ENCODE measurements at places on chromosomes 1 and 21. TPM values are rescaled to one million over a fixed set of nuclear protein-coding genes. Genes with fewer than 3 reads are reported as not detected.
A peak's percentile ranks its signal among the peaks of the same experiment; 100 is the strongest.

- H3K4me3 ChIP-seq, result no peak overlapping the region
- no peak overlapping the region for H3K27ac ChIP-seq
- H3K4me1 ChIP-seq, result no peaks in the 10 kb centered on the region
- no peaks in the 10 kb centered on the region for H3K27me3 ChIP-seq
- no peaks in the 10 kb centered on the region for H3K36me3 ChIP-seq
These were observed 30.8 kb downstream of the TNNI3K start for GRCh38 chr1:74266001-74266400.

DNA sequence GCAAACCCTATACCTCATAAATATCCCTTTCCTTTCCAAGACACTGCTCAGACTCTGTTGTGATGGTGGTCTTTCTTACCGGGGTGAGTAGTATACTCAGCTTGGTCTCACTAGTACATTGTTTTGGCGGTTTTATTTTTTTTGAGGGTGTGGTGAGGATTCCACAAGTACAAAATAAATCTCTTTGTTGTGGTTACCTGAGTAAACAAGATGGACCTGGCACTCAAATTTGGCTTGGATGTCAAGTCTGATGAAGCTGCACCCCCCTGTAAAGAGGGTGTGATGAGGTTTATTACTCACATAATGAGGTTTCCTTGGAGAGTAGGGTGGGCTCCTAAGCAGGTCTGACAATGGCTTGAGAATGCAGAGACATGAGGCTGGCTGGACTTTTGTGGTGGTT is 68.2 kb upstream of the KCNJ6 start:
- no peaks in the 10 kb centered on the region for H3K4me1 ChIP-seq
- H3K4me3 ChIP-seq, result no peak overlapping the region
- H3K36me3 ChIP-seq, result no peaks in the 10 kb centered on the region
- DNase-seq, result no peak

- DNase-seq, result no peak
- no peak overlapping the region for H3K4me3 ChIP-seq
- H3K4me1 ChIP-seq, result no peaks in the 10 kb centered on the region
- no peaks in the 10 kb centered on the region for H3K36me3 ChIP-seq
These were observed 13.6 kb upstream of the PADI3 start for GRCh38 chr1:17235135-17235885.

- no peaks in the 10 kb centered on the region for H3K36me3 ChIP-seq
- no peaks in the 10 kb centered on the region for H3K27me3 ChIP-seq
- no peak overlapping the region for H3K27ac ChIP-seq
These were observed 408.1 kb upstream of the ADGRL2 start for GRCh38 chr1:81392526-81393226.

DNA sequence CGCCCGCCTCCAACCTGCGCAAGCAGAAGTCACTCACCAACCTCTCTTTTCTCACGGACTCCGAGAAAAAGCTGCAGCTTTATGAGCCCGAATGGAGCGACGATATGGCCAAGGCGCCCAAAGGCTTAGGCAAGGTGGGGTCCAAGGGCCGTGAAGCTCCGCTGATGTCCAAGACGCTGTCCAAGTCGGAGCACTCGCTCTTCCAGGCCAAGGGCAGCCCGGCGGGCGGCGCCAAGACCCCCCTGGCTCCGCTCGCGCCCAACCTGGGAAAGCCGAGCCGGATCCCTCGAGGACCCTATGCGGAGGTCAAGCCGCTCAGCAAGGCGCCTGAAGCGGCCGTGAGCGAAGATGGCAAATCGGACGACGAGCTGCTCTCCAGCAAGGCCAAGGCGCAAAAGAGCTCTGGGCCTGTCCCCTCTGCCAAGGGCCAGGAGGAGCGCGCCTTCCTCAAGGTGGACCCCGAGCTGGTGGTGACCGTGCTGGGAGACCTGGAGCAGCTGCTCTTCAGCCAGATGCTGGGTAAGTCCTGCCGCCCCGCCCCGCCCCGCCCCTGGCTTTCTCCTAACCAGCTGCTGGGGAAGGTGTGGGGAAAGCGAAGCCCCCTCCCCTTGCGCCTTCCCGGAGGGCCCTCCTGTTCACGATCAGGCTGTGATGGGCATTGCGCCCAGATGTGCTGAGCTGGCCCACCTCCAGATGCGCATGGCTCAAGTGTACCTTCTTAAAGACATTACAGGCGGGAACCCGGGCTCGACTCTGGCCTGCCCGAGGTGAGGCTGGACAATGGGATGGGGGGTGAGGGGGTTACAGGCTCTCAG is 110.2 kb downstream of the NAV1 start:
- H3K27ac ChIP-seq, result no peak overlapping the region
- H3K4me1 ChIP-seq, result peaks cover 13% of the 10 kb centered on the region
- no peak for DNase-seq
- peak overlapping the region; percentile 68 for H3K4me3 ChIP-seq
- H3K27me3 ChIP-seq, result peaks cover 21% of the 10 kb centered on the region

- H3K4me3 ChIP-seq, result no peak overlapping the region
- peak; percentile 53 for DNase-seq
- H3K36me3 ChIP-seq, result no peaks in the 10 kb centered on the region
- no peak overlapping the region for H3K27ac ChIP-seq
- no peaks in the 10 kb centered on the region for H3K27me3 ChIP-seq
These were observed 21.9 kb upstream of the LAX1 start for GRCh38 chr1:203743091-203743571.

DNA sequence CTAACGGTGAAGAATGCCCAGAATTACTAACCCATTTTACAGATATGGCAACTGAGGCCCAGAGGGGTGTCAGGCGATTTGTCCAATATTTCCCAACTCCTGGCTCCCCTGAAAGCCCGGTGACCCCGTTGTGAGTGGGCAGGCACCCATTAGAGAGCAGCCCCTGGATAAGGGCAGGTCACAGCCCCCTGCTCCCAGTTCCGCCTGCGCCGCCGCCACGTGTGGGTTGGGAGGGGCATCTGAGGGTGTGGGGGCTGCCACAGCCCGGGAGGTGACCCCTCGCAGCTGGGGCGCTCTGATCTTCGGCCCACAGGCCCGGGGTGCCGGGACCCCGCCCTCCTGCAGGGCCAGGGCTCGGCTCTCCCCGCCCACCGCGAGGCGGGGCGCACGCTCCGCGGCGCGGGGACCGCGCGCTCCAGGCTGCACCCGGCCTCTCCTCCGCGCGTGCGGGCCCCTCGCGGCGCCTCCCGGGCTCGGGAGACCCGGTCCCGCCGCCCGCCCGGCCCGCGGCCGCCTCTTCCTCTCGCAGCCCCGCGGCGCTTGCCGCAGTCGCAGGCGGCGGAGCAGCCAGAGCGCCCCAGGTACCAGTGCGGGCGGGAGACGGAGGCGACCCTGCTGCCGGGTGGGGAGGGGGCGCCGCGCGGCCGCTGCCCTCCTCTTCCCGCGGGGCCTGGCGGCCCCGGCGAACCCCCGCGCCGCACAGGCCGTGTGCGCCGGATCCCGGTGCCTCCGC is at the start of gene HTR6:
TSS of gene HTR6 (plus strand) at position 423 of the 733 bp plus-strand sequence. CDS start 879 bp downstream, outside the sequence.
- no peak within 1 kb of the TSS for H3K27ac ChIP-seq
- no peak for DNase-seq
- H3K4me3 ChIP-seq, result peak within 1 kb of the TSS; percentile 67

DNA sequence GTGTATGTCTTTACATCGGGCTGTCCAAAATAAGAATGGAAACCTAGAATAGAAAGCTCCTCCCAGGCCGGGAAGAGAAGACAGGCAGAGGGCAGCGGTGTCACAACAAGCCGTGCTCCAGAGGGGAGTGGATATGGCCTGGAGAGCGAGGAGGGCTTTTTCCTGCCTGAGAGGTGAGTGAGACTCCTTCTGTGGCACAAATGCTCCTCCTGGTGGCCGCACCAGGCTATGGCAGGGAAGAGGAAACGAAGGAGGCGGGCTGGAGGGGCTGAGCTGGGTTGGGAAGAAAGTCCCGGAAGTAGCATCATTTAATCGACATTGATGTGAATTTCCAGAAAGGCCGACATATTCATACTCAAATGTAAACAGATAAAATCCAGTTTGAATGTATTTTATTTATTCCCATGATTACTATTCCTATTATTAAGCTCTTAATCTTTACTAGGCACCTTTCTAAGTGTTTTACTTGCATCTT is 54.7 kb downstream of the MEF2D start:
- H3K4me3 ChIP-seq, result no peak overlapping the region
- peaks cover 19% of the 10 kb centered on the region for H3K27me3 ChIP-seq
- no peaks in the 10 kb centered on the region for H3K36me3 ChIP-seq
- H3K4me1 ChIP-seq, result no peaks in the 10 kb centered on the region

- no peak within 1 kb of the TSS for H3K4me3 ChIP-seq
- DNase-seq, result no peak
- no peak within 1 kb of the TSS for H3K27ac ChIP-seq
These were observed at the start of gene GBP4 for GRCh38 chr1:89198491-89199072. Gene GBP4, minus strand, starts transcription at chr1:89198942. Its CDS starts 108 bp downstream, at chr1:89198834.

- H3K4me1 ChIP-seq, result no peaks in the 10 kb centered on the region
- DNase-seq, result no peak
- H3K27me3 ChIP-seq, result no peaks in the 10 kb centered on the region
- H3K36me3 ChIP-seq, result no peaks in the 10 kb centered on the region
- no peak overlapping the region for H3K4me3 ChIP-seq
These were observed 578.5 kb downstream of the USP25 start for GRCh38 chr21:16308269-16308668.

The UFC1 gene
- total RNA-seq, result 67.8 TPM

The KCNE2 gene
- 0.37 TPM for total RNA-seq

All from H1 (cell line).